NCI-H187 treated with DMSO at 0.1 percent for 48 hours (cell line): ENCODE measurements at places on chromosomes 7 and 10.

- no peak for DNase-seq
These were observed 457.9 kb upstream of the TPK1 start for GRCh38 chr7:145293754-145294153.

GRCh38 chr10:132356621-132357195 lies 24.7 kb downstream of the LRRC27 start:
- no peak for DNase-seq

GRCh38 chr7:131781-132482 lies 60.4 kb upstream of the FAM20C start:
- no peak for DNase-seq

- no peak for DNase-seq
These were observed 146.3 kb downstream of the DIP2C start for GRCh38 chr10:543131-543530.

GRCh38 chr10:68153473-68154210 lies 44.4 kb downstream of the MYPN start:
- no peak for DNase-seq

- DNase-seq = no peak
These were observed 4.4 kb downstream of the FUOM start for GRCh38 chr10:133353202-133353959.

- no peak for DNase-seq
These were observed 86.2 kb downstream of the ZRANB1 start for GRCh38 chr10:125027871-125028869.

- DNase-seq = no peak
These were observed 273.9 kb downstream of the RPS24 start for GRCh38 chr10:78307576-78307975.

DNA sequence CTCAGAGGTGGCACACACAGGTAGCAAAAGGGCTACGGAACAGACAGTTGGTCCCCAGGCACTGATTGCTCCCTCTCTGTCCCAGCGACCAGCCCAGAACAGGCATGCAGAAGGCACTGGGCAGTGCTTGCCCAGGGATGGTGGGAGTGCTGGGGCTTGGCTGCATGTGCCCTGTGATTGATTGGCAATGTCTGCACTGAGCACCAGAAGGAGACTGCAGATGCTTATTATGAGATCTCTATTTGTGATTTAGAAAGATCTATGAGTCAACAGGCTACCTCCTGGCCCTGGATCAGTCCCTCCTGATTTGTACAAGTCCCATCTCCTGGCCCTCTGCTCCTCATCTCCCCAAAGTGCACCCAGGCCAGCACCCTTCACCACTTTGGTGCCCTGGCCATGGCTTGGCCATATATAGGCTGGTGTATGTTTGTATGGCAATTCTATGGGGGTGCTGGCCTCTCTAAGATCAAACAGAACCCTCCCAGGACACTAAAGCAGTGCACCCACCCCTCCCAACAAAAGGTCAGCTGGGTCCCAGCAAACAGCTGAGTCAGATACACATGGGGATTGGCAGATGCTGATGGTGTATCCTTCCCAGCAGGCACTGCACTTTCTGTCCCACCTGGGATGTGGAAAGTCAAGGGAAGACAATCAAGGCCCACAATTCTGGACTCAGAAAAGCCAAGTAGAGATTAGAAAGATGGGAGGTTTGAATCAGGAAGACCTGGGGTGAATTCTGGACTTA lies 30.9 kb downstream of the CAMK2B start:
- DNase-seq = no peak

DNA sequence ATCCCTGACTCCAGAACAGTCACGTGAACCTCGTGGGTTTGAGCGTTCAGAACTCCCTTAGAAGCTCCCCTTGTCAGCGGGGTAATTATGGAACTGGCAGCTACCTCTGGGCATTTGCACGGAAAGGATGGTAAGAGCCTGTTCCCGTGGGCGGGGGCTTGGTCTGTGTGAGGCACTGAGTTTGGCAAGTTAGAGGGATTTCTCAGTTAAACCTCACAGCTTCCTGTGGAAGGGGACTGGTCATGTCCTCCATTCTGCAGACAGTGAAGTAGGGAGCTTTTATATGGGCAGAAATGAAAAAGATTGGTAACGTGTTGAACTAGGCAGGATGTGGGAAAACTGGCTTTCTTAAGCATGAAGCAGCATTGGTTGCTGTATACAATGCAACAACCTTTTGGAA lies 16.0 kb downstream of the PALD1 start:
- DNase-seq = no peak

DNA sequence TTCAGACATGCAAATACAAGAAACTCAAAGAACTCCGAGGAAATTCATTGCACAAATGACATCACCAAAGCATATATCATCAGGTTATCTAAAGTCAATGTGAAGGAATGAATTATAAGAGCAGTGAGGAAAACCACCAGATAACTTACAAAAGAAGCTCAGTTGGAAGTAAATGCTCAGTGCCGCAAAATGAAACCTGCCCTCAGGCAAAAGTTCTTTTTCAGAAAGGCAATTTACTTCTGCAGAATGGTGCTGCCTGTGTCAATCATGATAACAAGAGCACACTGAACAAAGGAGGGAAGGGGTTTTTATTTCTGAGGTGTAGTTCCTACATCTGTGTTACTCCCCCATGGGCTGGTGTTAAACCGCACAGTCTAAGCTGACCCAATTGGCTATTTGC lies 550.6 kb upstream of the SEMA3D start:
- DNase-seq = no peak

GRCh38 chr7:121891731-121892130 lies 18.8 kb downstream of the PTPRZ1 start:
- DNase-seq = no peak

DNA sequence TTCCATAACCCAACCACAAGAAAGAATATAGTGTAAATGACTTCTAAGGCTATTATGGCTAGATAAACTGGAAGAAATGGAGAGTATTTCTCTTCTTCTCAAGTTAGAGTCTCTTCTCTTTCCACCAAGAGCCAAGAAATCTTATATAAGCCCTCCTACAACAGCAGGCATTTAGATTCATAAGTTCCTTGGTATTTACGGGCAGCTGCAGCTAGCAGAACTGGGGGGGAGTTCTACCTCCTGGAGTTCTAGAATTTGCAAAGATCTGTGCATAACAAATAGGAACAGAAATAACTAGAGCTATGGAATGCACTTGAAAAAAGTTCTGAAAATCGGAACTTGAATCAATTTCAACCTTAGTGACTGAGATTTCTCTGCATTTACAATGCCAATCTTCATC lies 715.2 kb upstream of the GRM3 start:
- DNase-seq = no peak

GRCh38 chr7:144027974-144028373 lies 20.8 kb upstream of the OR2A5 start:
- no peak for DNase-seq

- no peak for DNase-seq
These were observed 29.6 kb downstream of the CAV1 start for GRCh38 chr7:116554436-116554835.
